ENCODE measurements at places on chromosomes 1 and 21.
A peak's percentile ranks its signal among the peaks of the same experiment; 100 is the strongest.

DNA sequence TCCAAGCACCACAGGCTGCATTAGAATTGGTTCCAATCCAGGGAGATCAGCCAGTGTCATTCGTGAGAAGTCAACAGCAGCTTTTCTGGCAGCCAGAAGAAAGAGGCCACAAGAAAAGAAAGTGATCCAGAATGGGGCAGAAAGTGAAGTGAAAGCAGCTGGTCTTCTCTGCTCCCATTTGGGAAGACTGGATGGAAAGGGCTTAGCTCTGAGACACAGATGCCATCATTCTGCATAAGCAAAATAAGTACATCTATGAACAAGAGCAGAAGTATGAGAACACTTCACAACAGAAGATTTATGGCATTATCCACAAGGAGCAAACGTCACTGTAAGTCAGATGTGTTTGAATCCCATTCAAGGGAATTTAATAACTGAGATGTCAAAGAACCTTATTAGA lies 326.5 kb upstream of the ESRRG start:
- no peak for DNase-seq

DNA sequence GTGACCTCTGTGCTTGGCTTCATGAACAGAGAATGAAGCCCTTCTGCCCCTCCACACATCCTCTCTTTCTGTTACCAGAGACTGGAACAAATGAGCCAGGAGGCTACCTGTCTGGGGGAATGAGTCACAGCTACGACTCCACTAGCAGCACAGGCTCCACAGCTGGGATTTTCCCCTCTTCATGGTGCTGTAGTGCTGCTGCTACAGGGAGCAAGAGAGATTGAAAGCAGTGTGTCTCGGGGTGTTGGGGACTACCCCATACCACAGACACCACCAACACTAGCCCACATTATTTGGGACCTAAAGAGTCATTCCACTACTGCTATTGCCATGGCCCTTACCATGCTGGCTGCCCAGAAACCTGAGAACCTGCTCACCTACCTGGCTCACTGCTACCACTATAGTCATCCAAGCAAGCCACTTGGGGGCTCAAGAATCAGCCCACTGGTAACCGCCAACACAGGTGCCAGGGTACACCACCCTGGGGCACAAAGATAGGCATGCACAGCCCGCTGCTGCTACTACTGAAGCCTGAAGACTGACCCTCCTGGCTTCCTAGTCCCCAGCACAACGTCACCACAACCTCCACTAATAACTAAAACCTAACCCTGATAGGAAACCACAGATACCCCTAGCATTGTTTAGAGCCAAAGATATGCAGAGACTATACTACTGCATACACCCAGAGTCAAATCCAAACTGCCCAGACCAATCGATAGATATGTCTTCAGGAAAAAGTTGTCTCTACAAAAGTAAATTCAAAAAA lies 17.7 kb downstream of the CD1E start:
- no peak for DNase-seq

GRCh38 chr1:89941110-89941766 lies 53.7 kb upstream of the ZNF326 start:
- DNase-seq, result no peak

DNA sequence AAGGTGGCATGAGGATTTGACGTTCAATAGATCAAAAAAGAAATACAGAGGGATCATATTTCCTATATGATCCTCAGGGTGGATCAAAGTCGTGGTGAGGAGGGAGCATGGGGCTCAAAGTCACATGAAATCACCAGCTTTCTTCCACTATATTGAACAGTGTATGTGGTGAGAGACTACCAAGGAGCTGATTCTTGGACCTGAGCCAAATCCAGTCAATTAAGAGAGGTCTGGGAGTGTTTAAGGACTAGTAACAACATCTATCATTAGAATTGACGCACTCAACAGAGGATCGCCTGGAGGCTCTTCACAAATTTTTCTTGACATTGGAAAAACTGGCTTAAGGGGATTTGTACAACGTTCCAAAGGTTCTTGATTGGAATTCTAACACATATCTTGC lies 267.7 kb upstream of the PROX1 start:
- no peak for DNase-seq

DNA sequence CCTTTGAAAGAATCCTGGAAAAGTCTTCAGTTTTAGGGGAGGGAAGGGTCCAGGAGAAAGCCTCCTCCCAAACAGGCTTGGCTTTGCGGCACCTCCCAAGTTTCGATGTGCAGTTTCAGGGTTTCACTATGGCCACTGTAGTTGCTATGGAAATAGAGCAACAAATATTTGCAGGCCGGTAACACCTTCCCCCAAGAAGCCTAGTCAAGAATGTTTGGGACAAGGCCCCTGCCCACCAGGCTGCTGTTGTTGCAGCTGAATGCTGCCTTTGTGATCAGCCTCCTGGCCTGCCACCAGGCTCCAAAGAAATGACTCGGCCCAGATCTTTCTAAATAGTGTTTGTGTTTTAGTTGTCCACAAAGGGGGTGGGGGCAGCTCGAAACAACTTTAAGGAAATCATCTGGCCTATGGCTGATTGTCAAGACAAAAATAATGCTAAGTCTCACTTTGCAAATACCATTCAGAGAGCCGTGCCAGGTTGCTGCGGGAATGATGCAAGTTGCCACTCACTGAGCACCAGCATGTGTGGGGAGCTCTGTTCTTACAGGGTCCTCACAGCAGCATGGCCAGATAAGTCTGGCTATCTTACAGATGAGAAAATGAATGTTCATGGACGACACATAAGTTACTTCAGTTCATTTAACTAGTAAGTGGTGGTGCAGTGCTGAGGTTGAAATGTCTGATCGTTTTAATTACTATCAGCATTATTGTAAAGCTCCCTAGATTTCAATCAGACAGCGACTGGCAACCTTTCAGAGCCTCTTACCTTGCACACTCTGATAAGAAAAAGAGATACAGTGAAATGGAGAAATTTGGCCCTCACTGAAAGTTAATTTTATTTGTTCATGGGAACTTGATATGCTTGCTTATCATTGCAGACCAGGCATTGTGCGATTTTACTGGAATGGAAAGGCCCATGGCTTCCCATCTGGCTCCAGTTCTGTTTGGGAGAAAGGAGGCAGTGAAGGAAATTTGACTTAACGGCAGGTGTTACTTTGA lies 91.2 kb upstream of the JUN start:
- no peak for DNase-seq

DNA sequence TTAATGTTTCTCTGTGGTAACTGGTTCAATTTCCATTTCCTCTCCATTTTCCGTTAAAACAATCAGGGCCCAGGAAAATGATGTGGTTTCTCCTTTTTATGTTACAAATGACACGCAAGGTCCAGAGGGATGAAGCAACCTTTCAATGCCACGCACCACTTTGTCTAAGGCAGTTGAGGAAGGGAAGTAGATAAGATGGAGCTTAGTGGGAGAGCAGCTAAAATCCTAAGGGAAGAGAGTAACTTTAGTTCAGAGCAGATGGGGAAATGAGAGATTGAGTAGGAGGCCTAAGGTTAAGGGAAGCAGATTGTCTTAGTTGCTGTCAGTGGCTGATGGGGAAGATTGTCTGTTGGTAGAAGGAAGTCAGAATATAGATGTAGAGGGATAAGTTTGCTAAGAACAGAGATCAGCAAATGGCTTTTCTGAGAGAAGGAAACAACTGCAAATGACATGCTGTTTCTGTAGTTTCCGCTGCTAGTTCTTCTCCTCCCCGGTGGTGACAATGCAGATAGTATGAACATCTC lies 660 bp downstream of the CD1C start:
- no peak for DNase-seq

- DNase-seq, result no peak
Measured at GRCh38 chr1:7827126-7827955, 25.5 kb downstream of the UTS2 start.

GRCh38 chr1:110671361-110671760 lies 3.4 kb downstream of the KCNA3 start:
- no peak for DNase-seq

DNA sequence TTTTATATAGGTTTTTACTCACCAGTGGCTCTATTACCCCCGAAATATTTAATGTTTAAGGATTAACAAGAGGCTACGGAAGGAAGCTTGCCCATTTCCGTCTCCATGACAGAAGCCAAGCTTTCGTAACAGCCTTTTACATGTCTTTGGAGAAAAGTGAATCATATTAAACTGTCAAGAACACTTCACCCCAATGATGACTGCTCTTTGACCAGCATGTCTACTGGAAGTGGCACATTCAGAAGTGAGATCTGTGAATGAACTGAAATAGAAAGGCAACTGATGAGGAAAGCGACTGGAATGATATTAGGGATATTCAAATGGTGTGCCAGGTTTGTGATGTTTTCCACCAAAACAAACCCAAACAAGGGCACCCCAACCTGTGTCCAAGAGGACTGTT lies 8.5 kb upstream of the PRDM15 start:
- no peak for DNase-seq

- no peak for DNase-seq
Measured at GRCh38 chr1:166948856-166949350, 26.4 kb downstream of the ILDR2 start.

- no peak for DNase-seq
Measured at GRCh38 chr1:98288494-98288893, 367.7 kb upstream of the DPYD start.

DNA sequence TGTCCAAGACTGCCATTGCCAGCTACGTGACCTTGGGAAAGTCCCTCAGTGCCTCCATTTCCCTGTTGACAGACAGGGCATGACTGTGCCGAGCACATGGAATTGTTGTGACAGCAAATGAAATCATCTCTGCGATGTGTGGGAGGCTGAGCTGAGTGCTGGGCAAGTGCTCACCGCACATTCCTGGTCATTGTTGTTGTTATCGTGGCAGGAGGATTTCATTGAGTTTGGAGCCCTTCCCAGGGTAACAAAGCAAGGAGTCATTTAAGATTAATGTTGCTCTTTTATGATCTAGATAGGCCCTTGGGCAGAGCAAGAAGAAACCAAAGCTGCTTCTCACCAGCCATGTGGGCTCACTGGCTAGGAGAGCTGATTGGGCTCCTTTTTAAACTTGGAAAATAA lies 39.6 kb upstream of the ITPKB start:
- peak; percentile 39 for DNase-seq

- no peak for DNase-seq
Measured at GRCh38 chr1:116836099-116836498, 73.6 kb upstream of the PTGFRN start.

- DNase-seq, result no peak
Measured at GRCh38 chr1:107920561-107920960, 44.4 kb downstream of the VAV3 start.

DNA sequence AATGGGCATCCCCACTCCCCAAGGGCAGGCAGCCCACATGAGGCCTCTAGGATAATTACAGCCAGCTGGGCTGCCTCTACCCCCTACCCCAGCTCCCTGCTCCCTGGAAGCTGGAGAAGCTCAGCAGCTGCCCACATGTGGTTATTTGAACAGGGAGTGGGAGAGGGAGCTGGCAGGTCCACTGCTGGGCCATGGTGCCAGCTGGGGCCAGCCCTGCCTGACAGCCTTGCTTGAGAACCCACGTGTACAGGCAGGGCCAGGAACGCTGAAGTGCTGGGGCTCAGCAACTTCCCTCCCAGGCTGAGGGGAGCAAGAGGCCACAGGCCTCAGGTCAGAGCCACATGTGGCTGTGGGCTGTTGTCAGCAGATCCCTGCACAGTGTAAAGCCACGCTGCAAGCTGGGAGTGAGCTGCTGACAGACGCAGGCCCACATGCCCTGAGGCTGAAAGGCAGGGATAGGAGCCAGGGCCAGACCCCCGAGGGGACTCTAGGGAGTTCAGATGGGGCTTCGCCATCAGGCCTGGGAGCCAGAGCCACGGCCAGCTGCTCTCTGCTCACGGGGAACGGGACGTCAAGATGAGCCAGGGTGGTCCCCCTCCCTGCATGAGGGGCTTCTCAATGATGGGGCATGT lies 129.0 kb downstream of the SYF2 start:
- no peak for DNase-seq

DNA sequence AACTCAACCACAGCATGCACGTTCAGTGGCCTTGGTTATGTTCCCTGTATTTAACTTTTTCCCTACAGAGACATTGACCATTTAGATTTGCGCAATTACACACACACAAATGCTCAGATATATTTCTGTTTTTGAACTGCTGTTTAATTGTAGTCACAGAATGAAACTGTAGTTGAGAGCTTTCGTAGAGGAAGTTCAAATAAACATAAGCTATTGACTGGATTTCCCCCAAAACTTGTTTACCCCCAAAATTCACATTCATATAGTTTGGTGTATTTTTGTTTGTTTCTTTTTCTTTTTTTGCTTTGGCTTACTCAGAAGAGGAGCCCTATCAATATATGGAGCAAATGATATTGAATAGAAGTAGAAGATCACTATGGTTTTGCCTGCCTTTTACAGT lies 921.0 kb downstream of the ADGRL2 start:
- no peak for DNase-seq

DNA sequence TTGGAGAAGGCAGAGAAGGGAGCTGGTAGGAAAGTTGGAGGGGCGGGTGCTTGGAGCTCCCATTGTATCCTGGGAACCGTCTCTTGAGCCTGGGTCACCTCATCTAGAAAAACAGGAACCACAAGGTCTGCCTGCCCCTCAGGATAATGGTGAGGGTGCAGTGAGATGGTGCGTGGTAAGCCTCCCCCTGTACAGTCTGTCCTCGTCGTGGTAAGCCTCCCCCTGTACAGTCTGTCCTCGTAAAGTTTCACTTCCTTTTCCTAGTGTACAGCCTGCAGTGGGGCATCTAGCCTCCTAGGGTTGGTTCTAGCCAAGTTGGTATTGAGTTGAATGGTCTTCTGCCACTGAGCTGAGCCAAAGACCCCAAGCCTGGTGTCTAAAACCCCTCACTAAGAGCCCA lies 66.5 kb upstream of the IGSF21 start:
- DNase-seq, result no peak

- DNase-seq, result no peak
Measured at GRCh38 chr1:215957663-215958062, 390.6 kb downstream of the KCTD3 start.

- DNase-seq, result no peak
Measured at GRCh38 chr1:15540186-15540585, 13.5 kb downstream of the DNAJC16 start.

DNA sequence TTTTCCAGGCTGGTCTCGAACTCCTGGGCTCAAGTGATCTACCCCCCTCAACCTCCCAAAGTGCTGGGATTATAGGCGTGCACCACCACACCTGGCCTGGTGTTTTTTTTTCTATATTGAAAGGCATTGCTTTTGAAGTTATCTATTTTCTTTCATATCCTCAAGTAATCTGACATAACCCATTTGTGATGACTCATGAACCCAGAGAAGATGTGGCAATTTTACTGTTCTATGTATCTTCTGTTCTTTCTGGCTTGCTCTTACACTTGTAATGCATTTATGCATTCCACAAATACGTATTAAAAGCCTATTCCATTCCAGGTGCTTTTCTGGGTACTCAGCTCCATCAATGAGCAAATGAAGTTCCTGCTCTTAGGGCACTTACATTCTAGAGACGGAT lies 29.9 kb upstream of the ERRFI1 start:
- DNase-seq, result no peak

All from amniotic stem cell (primary cell).